ENCODE measurements at places on chromosomes 11 and 22.

DNA sequence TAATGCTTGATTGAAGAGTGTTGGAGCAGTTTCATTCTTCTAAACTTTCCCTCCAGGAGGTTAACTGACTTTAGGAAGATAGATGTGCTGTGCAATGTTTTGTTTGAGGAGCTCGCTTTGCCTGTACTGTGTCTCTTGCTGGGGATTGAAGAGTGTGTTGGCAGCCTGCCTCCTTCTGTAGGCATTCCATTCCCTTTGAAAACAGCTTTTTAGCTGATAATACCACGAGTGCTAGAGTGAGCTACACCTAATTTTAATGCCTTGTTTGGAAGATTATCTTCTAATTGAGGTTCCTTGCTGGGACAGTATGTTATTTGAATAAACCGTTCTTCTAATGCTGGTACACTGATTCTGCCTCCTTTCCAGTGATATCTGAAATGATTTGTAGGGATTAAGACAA lies 7.2 kb downstream of the DDX10 start:
- DNase-seq, result peak; percentile 34

GRCh38 chr22:25903294-25903693 lies 161.3 kb downstream of the MYO18B start:
- no peak for DNase-seq

- DNase-seq, result no peak
These were observed 36.9 kb upstream of the MAPK1 start for GRCh38 chr22:21904250-21904789.

GRCh38 chr22:23105304-23105703 lies 35.0 kb downstream of the GNAZ start:
- DNase-seq, result no peak

GRCh38 chr11:79019277-79019676 lies 421.6 kb downstream of the TENM4 start:
- DNase-seq, result no peak
